HCT116 (cell line): ENCODE measurements at places on chromosomes 6 and 20. TPM values are rescaled to one million over a fixed set of nuclear protein-coding genes. Genes with fewer than 3 reads are reported as not detected.

DNA sequence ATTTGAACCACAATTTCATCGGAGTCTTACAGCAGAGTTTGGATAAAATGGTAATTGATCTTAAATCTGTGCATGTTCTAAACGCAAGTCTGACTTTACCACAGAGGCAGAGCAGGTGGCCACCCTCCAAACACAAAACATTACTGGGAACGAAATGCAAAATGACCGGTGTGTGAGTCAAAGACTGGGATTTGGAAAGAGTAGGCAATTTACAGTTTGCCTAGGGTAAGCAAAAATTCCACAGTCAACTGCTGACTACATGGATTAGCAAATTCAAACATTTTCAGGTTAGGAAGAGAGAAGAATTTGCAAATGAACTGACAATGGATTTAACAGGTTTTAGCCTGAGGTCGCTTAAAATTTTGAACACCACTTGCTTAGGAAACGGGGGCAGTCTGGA is 444.4 kb downstream of the HDGFL1 start:
- no peaks in the 10 kb centered on the region for H3K4me1 ChIP-seq
- no peak overlapping the region for H3K27ac ChIP-seq
- no peak overlapping the region for H3K4me3 ChIP-seq
- DNase-seq = no peak
- no peaks in the 10 kb centered on the region for H3K36me3 ChIP-seq

DNA sequence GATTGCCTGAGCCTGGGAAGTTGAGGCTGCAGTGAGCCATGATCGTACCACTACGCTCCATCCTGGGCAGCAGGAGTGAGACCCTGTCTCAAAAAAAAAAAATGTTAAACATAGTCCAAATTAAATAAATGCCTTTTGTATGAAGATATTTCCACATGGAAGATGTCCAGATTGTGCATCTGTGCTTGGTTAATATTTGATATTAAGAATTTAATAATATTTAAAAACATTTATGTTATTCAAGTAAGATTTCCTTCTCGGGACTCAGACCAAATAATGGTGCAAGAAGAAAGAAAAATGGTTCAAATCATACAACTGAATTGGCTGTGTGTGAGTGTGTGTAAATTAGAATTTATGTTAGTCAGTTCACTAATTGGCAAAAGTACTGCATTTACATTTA is 202.5 kb downstream of the TBC1D7 start:
- H3K27ac ChIP-seq = no peak overlapping the region
- H3K36me3 ChIP-seq = no peaks in the 10 kb centered on the region
- no peaks in the 10 kb centered on the region for H3K4me1 ChIP-seq

- DNase-seq = no peak
- no peak overlapping the region for H3K27ac ChIP-seq
- no peak overlapping the region for H3K4me3 ChIP-seq
- no peaks in the 10 kb centered on the region for H3K4me1 ChIP-seq
- no peaks in the 10 kb centered on the region for H3K36me3 ChIP-seq
Measured at GRCh38 chr6:91031581-91031980, 444.7 kb upstream of the MAP3K7 start.

- H3K36me3 ChIP-seq = no peaks in the 10 kb centered on the region
- H3K4me1 ChIP-seq = no peaks in the 10 kb centered on the region
- DNase-seq = no peak
- H3K27me3 ChIP-seq = no peaks in the 10 kb centered on the region
- no peak overlapping the region for H3K27ac ChIP-seq
Measured at GRCh38 chr6:143117108-143117507, 56.4 kb downstream of the AIG1 start.

- DNase-seq = no peak
- H3K27ac ChIP-seq = no peak overlapping the region
- H3K27me3 ChIP-seq = no peaks in the 10 kb centered on the region
Measured at GRCh38 chr20:53586640-53587039, 7.0 kb downstream of the ZNF217 start.

GRCh38 chr6:43930440-43931154 is 160.6 kb downstream of the VEGFA start:
- H3K36me3 ChIP-seq = no peaks in the 10 kb centered on the region
- DNase-seq = no peak
- H3K27me3 ChIP-seq = no peaks in the 10 kb centered on the region
- peaks cover 8% of the 10 kb centered on the region; the same call in 1 of the 2 replicates for H3K4me1 ChIP-seq

DNA sequence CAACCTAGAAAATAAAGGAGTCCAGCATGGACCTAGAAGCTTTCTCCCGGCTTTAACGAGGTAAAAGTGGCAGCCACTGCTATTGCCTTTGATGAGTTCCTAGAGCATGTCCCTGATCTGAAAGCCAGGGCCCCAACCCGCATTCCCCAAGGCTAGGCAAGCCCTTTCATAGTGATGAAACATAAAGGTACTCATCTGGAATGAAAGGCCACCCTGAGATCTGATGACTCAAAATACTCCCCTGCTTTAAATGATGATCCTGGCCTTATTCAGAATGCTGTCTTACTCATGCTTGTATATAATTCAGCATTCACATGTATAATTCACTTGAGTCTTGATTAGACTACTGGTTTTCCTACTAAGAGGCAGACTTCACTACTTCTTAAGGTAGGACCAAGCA is 21.3 kb downstream of the TTPAL start:
- H3K4me1 ChIP-seq = no peaks in the 10 kb centered on the region; the same call in 1 of the 2 replicates
- H3K27ac ChIP-seq = no peak overlapping the region; the same call in 1 of the 2 replicates
- no peaks in the 10 kb centered on the region for H3K27me3 ChIP-seq
- peak; percentile 39 for DNase-seq

DNA sequence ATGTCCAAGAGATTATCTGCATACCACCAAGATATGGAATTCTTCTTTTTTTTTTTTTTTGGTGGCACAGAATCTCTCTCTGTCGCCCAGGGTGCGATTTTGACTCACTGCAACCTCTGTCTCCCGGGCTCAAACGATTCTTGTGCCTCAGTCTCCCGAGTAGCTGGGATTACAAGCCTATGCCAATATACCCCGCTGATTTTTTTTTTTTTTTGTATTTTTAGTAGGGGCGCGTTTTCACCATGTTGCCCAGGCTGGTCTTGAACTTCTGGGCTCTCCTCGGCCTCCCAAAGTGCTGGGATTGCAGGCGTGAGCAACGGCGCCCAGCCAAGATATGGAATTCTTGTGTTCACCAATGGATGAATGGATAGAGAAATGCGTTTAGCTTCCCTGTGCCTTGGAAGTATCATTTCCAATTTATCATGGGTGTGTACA is 31.0 kb downstream of the POM121L2 start:
- H3K27me3 ChIP-seq = no peaks in the 10 kb centered on the region
- peak overlapping the region; percentile 40 for H3K4me3 ChIP-seq
- no peaks in the 10 kb centered on the region for H3K36me3 ChIP-seq
- peak; percentile 35 for DNase-seq
- H3K4me1 ChIP-seq = peaks cover 3% of the 10 kb centered on the region; the same call in 1 of the 2 replicates

- H3K4me3 ChIP-seq = no peak overlapping the region
- no peaks in the 10 kb centered on the region for H3K4me1 ChIP-seq
- DNase-seq = no peak
- no peaks in the 10 kb centered on the region for H3K27me3 ChIP-seq
- H3K36me3 ChIP-seq = no peaks in the 10 kb centered on the region
Measured at GRCh38 chr6:47351621-47352020, 41.9 kb upstream of the TNFRSF21 start.

- no peaks in the 10 kb centered on the region for H3K4me1 ChIP-seq
- no peaks in the 10 kb centered on the region for H3K36me3 ChIP-seq
- DNase-seq = peak; percentile 73
- no peaks in the 10 kb centered on the region for H3K27me3 ChIP-seq
- no peak overlapping the region for H3K4me3 ChIP-seq
Measured at GRCh38 chr6:143575440-143575839, 63.9 kb upstream of the FUCA2 start.

GRCh38 chr6:44564906-44565524 is 177.5 kb downstream of the CDC5L start:
- DNase-seq = no peak
- H3K27ac ChIP-seq = no peak overlapping the region

GRCh38 chr6:788058-788457 is 95.1 kb upstream of the EXOC2 start:
- H3K36me3 ChIP-seq = no peaks in the 10 kb centered on the region
- H3K4me1 ChIP-seq = no peaks in the 10 kb centered on the region
- H3K4me3 ChIP-seq = no peak overlapping the region
- H3K27me3 ChIP-seq = no peaks in the 10 kb centered on the region

DNA sequence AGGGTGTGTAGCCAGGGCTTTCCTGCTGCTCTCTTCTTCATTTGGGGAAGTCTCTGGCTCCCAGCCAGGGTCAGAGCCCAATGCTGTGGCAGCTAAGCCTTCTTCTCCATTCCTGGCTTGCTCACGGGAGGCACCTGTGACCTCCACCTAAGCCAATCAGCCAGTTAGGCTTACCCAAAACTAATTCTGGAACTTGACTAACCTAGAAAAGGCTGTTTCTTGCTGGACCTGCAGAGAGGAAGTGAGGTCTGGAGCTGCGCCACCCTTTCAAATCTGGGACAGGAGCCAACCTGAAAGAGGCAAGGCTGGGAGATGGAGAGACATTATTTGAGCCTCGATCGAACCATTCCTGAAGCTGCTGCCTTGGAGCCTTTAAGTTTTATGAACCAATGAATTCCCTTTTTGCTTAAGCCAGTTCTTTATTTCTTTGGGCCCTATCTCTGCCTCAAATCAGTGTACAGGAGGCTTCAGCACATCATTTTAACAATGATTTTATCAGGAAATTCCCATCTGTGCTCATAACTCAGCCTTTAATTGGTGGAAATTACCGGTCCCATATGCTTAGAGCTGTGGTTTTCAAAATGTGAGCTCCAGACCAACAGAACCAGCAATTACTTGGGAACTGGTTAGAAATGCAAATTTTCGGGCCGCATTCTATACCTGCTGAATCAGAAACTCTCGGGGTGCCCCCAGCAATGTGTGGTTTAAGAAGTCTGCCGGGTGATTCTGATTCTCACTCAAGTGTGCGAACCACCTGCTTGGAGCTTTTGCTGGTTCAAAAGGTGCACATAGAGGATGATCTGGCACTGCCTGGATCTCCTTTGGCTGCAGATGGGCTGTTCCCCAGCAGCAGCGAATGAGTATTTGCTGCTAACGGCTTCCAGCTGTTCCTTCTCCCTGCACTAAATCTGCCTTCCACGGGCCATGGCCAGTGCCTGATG is 97.4 kb upstream of the RNF24 start:
- no peaks in the 10 kb centered on the region for H3K27me3 ChIP-seq
- no peak for DNase-seq
- no peaks in the 10 kb centered on the region for H3K36me3 ChIP-seq
- H3K4me3 ChIP-seq = no peak overlapping the region

DNA sequence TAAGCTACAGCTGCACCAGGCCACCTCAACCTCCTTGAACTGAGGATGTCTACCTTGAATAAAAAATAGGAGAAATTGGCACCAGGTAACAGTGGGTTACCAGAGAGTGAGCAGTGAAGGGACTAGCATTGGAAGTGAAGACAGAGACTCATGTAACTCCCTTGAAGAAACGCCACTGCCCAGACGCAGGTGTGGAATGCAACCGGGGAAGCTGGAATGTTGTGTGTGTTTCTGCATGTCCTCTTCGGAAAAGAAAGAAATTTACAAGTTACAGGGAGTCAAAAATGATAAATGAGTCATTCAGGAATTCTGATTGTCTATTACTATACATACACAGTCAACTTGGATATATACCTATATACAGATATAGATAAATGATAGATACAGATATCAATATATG is 514.7 kb upstream of the AGPAT4 start:
- no peak overlapping the region for H3K27ac ChIP-seq
- no peaks in the 10 kb centered on the region for H3K4me1 ChIP-seq
- H3K27me3 ChIP-seq = no peaks in the 10 kb centered on the region
- H3K4me3 ChIP-seq = no peak overlapping the region
- H3K36me3 ChIP-seq = no peaks in the 10 kb centered on the region

- no peak for DNase-seq
- peak overlapping the region; percentile 92 for H3K4me3 ChIP-seq
- peak overlapping the region; percentile 50 for H3K27ac ChIP-seq
- peaks cover 15% of the 10 kb centered on the region for H3K4me1 ChIP-seq
- no peaks in the 10 kb centered on the region for H3K27me3 ChIP-seq
Measured at GRCh38 chr6:97282238-97282725, 734 bp downstream of the MMS22L start.

DNA sequence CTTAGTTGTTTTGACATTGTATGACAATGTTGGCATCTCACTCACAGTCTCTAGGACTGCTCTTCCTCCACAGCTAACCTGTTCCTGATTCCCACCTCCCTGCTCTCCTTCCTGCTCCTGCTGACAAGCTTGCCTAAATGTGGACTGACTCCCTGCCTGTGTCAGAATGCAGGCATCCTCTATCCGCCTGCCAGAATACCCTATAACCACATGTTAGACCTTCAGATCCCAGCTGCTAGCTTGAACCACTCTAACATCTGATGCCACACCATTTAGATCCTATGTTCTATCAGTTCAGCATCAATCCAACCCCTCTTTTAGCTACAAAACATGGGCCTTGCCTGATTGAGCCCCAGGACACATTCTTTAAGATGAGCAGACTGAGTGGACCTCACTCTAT is 12.2 kb downstream of the FILIP1 start:
- no peak overlapping the region for H3K27ac ChIP-seq
- no peaks in the 10 kb centered on the region for H3K36me3 ChIP-seq
- no peak overlapping the region for H3K4me3 ChIP-seq
- H3K27me3 ChIP-seq = no peaks in the 10 kb centered on the region
- DNase-seq = no peak
- H3K4me1 ChIP-seq = no peaks in the 10 kb centered on the region

DNA sequence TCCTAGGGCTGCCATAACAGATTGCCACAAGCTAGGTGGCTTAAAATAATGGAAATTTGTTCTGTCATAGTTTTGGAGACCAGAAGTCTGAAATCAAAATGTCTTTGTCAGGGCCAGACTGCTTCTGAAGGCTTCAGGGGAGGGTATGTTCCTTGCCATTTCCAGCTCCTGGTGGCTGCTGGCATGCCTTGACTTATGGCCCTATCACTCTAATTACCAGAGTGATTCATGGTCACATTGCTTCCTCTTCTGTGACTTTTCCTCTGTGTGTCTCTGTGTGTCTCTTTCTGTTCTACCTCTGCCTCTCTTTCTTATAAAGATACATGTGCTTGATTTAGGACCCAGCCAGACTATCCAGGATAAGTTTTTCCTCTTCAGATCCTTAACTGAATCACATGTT is 635.2 kb upstream of the IMPG1 start:
- H3K4me3 ChIP-seq = no peak overlapping the region
- H3K27ac ChIP-seq = no peak overlapping the region
- H3K27me3 ChIP-seq = no peaks in the 10 kb centered on the region
- no peak for DNase-seq
- H3K4me1 ChIP-seq = no peaks in the 10 kb centered on the region

GRCh38 chr20:53672484-53673129 is 79.0 kb upstream of the ZNF217 start:
- no peak for DNase-seq
- H3K36me3 ChIP-seq = no peaks in the 10 kb centered on the region
- H3K27me3 ChIP-seq = no peaks in the 10 kb centered on the region
- 0 out of 2 replicates have a peak, but pooled peaks cover 2% of the 10 kb centered on the region for H3K4me1 ChIP-seq
- H3K27ac ChIP-seq = no peak overlapping the region
- H3K4me3 ChIP-seq = no peak overlapping the region

The CBLN4 gene
- not detected for total RNA-seq

The FHL5 gene
- total RNA-seq = not detected

The SLC35B3 gene
- total RNA-seq = 8.6 TPM

The FLRT3 gene
- total RNA-seq = 1.5 TPM

The KCNK16 gene
- not detected for total RNA-seq

The EDN3 gene
- total RNA-seq = not detected

The BMP7 gene
- total RNA-seq = 7.0 TPM

The ELOVL4 gene
- not detected for total RNA-seq

The ASCC3 gene
- 40.5 TPM for total RNA-seq

The NKAPL gene
- total RNA-seq = not detected

The HLA-DQB2 gene
- 1.8 TPM for total RNA-seq

The LCA5 gene
- 2.0 TPM for total RNA-seq

The RCAN2 gene
- 0.57 TPM for total RNA-seq

The COL9A3 gene
- 29.7 TPM for total RNA-seq

The BANF2 gene
- not detected for total RNA-seq
